DMS53 (cell line): ENCODE measurements at places on chromosomes 5 and 9.

- no peak for DNase-seq
These were observed 179.9 kb downstream of the ATPSCKMT start for GRCh38 chr5:10069637-10070313.

- DNase-seq: no peak
These were observed 20.9 kb upstream of the SEMA6A start for GRCh38 chr5:116595498-116595897.

GRCh38 chr9:2242831-2243330 lies 227.7 kb downstream of the SMARCA2 start:
- DNase-seq: peak; percentile 44

DNA sequence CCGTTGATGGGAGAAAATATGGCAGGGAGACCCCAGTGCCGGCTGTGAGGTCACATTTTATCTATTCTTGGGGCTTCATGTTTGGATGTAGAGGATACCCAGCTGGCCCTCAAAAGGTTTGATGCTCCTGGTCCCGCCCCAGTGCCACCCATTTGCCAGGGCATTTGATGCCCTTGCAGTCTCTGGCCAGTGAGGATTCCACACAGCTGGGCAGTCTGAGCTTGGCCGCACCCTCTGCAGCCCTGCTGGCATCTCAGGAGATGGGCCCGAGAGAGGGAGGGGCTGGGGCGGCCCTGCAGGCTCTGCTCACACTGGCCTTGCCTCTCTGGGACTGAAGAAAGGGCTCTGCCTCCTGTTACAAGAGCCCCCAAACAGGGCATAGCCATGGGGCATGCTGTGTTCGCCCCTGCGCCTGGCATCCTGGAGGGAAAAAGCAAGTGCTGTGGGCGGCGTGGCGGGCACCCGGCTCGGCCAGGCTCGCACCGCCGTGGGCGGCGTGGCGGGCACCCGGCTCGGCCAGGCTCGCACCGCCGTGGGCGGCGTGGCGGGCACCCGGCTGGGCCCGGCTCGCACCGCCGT lies 27.6 kb downstream of the ADAMTSL2 start:
- no peak for DNase-seq

- peak; percentile 58 for DNase-seq
These were observed 3.1 kb downstream of the CRB2 start for GRCh38 chr9:123359106-123359505.

DNA sequence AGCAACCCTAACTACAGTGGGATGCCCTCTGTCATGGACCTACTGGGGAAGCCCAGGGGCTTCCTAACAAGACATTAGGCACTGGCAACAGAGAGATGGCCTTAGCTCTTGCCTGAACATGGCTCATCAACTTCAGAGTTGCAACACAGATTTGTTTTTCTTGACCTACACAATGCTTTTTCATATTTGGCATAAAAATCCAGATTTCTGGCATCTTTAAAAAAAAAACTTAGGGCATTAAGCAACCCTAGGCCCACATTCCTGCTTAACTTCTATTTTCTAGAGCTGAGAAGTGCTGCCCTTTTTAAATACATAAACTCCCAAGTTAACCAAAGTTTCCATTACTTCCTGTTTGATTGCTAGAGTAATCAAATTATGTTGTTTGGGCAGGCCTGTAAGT lies 8.0 kb downstream of the GRIA1 start:
- DNase-seq: no peak

DNA sequence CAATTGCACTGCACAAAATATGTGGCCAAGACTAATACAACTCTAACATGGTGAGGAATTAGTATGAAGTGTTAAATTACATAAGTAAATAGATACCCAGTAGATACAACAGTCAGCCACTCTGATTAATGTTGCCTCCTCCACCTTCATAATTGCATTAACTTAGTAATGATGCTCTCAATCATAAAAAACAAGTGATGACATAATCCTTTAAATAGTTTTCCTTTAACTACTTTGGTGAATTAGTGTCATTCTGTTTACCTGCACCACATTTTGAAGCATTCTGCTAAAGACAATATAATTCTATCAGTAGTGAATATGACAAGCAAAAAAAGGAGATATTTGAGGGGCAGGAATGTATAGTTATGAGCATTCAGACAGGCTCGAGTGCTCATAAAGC lies 265.9 kb upstream of the SLC24A2 start:
- DNase-seq: no peak

GRCh38 chr5:93599399-93600120 lies 16.5 kb downstream of the NR2F1 start:
- no peak for DNase-seq

GRCh38 chr5:142222866-142223558 lies 101.8 kb downstream of the SPRY4 start:
- no peak for DNase-seq

- peak; percentile 66 for DNase-seq
These were observed 530 bp downstream of the TMEFF1 start for GRCh38 chr9:100473276-100474081.

DNA sequence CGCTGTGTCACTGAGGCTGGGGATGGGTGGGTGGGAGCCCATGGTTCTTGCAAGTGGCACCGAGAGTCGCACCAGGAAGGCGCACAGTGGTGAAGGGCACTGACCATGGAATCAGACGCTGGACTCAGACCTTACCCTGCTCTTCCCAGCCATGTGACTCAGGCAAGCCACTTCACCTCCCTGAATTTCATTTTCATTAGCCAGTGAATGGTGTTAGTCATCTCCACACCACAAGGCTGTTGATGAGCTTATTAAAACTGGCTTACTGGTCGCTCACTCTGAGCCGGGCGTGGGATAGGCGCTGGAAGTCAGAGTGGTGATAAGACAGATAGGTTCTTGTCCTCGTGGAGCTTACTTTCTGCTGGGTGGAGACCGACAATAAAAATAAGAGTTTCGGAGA lies 25.1 kb downstream of the FGF18 start:
- no peak for DNase-seq

DNA sequence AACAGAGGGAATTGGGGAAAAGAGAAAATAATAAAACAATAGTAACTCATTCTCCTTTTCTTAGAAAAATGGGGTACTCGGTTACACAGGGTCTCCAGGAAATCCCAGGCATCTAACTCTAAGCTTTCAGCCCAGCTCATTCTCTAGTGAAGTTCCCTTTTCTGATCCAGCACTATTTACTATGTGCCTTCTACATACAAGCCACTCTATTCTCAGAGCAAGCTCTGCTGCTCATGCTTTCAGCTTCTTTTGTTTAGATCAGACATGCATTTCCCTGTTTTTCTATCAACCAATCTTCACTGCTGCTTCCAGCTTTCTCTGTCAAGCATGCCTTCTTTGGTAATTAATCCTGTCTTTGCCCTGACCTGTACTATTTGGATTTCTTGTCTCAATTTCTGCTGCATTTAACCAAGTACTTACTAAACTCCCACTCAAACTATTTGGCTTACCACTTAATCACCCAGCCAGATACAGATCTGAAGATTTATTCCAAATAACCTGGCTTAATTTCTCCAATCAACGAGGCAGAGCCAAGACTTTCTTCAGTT lies 25.3 kb downstream of the OSMR start:
- no peak for DNase-seq

- DNase-seq: no peak
These were observed 155.5 kb downstream of the GNAQ start for GRCh38 chr9:77876091-77876490.

DNA sequence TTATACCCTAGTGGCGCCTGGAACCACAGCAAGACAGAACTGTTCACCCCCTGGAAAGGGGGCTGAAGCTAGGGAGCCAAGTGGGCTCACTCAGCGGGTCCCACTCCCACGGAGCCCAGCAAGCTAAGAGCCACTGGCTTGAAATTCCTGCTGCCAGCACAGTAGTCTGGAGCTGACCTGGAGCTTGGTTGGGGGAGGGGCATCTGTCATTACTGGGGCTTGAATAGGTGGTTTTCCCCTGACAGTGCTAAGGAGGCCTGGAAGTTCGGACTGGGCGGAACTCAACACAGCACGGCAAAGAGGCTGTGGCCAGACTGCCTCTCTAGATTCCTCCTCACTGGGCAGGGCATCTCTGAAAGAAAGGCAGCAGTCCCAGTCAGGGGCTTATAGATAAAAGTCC lies 19.5 kb downstream of the BTNL3 start:
- DNase-seq: no peak

GRCh38 chr9:113621980-113622379 lies 158.5 kb downstream of the RGS3 start:
- no peak for DNase-seq

GRCh38 chr9:136087741-136088480 lies 7.2 kb downstream of the NACC2 start:
- no peak for DNase-seq

GRCh38 chr5:6713274-6714225 lies at the start of gene TENT4A:
Gene TENT4A, plus strand, starts transcription at chr5:6713432. Its CDS starts 552 bp downstream, at chr5:6713984.
- peak; percentile 76 for DNase-seq

- DNase-seq: peak; percentile 93
These were observed 1.4 kb upstream of the ATOSB start for GRCh38 chr9:35116898-35117551.

- DNase-seq: no peak
These were observed 45.8 kb upstream of the SEMA4D start for GRCh38 chr9:89543621-89544278.

- no peak for DNase-seq
These were observed 35.8 kb upstream of the PIP5K1B start for GRCh38 chr9:68669218-68669617.

GRCh38 chr9:124258607-124259157 lies 933 bp downstream of the NEK6 start:
- peak; percentile 71 for DNase-seq

DNA sequence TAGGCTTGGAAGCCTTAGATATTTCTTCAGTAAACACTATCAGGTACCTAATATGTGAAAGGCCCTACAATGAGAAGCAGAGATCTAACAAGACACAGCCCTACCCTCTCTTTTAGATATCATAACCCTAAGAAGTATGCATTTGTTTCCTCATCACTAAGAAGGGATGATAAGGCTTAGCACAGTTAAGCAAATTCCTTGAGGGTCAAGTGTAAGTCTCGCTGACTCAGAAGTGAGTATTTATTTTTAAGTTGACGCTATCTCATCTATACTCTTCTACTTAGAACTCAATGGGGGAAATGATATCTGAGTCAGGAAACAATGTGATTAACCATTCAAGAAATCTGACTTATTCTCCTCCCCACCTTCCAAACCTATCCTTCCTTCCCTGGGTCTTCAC lies 149.7 kb downstream of the ESM1 start:
- no peak for DNase-seq

GRCh38 chr9:6132650-6133049 lies 83.0 kb upstream of the IL33 start:
- no peak for DNase-seq

DNA sequence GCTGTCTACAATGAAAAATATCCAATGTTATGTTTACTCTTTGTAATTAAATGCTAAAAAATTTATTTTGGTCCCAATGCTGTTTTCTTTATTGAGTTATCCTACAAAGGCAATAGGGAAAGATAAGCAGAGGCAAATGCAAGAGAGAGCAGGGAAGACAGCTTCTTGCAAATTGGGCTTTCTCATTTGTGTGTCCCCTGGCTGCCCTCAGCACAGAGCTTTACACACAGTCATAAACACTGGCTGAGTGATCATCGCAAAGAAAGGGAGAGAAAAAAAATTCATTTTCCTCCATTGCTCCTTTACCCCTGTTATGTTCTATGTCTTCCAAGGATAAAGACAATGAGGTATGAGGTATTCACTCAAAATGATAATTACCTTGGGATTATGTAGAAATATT lies 2.3 kb upstream of the TSSK1B start:
- no peak for DNase-seq

GRCh38 chr5:10116594-10116993 lies 133.1 kb downstream of the ATPSCKMT start:
- no peak for DNase-seq

DNA sequence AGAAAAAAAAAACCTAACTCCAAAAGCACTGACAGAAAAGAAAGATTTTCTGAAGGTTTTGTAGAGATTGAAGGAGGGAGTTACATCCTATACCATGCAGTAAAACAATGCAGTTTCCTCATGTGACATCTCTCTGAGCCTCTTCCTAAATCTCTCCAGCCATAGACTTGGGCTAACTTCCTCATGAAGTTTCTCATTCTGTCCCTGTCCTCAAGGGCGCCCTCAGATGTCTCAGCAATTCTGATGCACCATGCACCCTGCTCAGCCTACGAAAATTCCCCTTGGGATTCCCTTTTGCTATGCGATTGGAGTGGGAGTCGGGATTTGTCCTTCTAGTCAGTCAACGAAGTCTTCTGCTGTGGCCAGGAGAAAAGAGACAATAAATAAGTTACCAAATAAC lies 68.9 kb downstream of the FAT2 start:
- DNase-seq: no peak

- DNase-seq: peak; percentile 28
These were observed 6.5 kb upstream of the NEK6 start for GRCh38 chr9:124251204-124251603.

GRCh38 chr5:76794871-76795270 lies 24.0 kb upstream of the F2RL1 start:
- no peak for DNase-seq

DNA sequence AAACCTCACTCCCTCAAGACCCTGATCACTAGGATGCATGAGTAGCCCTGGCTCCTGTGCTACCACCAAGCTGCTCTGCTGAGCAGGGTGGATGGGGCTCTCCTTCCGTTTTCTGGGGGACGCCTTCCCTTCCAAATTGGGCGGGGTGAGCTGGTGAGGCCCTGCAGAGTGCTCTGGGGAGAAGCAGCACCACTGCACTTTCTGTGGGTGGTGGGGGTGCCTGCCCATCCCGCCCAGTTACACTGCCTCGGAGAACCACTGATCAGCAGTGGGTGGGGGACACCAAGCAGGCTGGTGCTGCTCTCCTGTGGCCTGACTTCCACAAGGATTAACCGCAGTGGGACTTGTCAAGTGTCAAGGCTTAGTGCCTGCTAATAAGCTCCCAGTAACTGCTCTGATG lies 19.0 kb downstream of the GFPT2 start:
- no peak for DNase-seq

DNA sequence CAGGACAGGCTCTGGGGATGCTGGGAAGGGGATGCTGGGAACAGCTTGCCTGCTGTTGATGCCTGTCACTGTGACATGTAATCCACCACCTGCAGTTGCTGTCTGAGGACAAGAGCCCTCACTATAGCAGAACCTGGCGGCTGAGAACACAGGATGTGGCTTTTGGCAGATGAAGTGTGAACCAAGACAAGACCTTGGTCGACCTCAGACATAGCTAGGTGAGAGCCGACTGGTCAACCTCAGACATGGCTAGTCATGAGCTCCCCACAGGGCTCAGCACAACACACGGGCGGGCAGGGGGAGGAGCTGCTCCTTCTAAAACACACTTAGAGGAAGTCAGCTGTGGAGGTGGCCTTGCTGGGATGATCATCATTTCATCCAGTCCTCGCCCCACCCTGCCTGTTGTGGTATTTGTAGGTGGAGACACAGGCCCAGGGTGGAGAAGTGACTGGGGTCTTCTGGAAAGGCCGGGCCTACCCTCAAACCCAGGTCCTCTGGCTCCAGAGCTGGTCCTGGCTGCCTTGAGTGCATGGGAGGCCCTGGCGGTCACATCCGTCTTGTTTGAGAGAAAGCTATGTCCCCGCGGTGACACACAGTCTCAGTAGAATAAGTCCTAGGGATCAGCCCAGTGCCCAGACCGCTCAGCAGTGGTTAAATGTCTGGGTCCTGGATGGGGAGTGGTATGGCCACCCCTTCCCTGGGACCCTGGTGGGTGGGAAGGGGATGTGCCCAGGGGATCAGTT lies 6.1 kb downstream of the SUSD3 start:
- peak; percentile 38 for DNase-seq

GRCh38 chr5:4804691-4805360 lies 335.3 kb upstream of the ADAMTS16 start:
- no peak for DNase-seq
